ENCODE measurements at places on chromosomes 1 and 21.

- DNase-seq: no peak
These were observed 31.1 kb downstream of the UBE4B start for GRCh38 chr1:10063878-10064277.

DNA sequence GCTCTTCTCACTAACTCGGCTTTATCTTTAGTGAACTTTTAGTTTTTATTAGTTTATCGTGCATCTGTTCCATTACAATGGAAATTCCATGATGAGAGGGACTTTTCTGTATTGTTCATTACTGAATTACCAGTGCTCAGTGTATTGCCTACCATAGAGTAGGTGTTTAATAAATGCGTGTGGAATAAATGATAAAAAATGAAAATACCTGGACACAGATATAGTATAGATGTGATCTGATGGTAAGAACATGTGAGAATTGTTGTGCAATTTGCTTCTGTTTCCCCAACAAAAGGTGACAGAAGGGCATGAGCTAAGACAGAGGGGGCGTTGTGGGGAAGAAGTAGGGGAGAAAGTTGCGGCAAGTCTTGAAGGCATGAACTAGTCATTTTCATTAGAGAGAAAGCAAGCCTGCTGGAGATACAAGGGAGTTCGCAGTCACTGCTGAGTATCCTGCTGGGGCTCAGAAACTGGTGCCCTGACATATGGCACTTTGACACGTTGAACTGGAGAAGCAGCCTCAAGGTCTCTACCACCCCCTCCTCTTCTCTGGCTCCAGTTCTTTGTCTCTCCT is 5.6 kb upstream of the COG2 start:
- no peak for DNase-seq

GRCh38 chr1:244835276-244836134 is at the start of gene COX20:
Gene COX20 (plus strand): TSS chr1:244835658. CDS start chr1:244835715, 57 bp downstream.
- DNase-seq: peak; percentile 91

- DNase-seq: no peak
These were observed 9.0 kb downstream of the TGFBR3 start for GRCh38 chr1:91876781-91877573.

DNA sequence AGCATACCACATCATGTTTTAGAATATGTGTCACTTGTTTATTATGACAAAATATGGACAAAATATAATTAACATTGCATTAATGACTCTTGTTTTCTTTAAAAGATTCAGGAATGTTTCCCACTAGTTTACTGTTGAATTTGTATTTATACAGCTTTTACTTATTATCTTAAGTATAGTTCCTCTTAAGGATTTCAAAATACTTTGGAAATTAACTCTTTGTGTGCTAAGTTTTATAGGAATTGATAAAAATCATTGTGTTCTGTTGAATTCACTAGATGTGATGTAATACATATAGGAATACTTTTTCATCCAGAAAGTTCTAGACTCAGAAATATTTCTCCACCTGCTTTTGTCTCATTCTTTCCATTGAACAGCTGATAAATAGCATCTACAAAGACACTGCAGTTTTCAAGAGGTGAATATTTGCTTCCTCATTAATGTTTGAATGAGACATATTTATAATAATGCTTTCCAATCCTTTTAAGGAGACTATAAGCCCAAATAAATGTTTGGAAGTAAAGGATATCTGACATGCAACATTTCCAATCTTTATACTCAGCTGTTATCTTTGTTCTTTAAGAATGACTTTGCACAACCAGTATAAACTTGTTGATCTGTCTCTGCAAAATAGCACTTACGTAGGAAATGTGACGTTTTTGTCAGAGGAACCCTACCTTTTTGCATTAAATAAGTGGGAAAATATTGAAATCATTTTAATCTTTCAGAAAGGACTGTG is 38.4 kb upstream of the SAMSN1 start:
- DNase-seq: no peak

Measured in A172 (cell line).